ENCODE measurements at places on chromosomes 3 and 15. TPM values are rescaled to one million over a fixed set of nuclear protein-coding genes. Genes with fewer than 3 reads are reported as not detected.

- no peak for DNase-seq
Observed at GRCh38 chr3:165728924-165729323, 108.3 kb downstream of the BCHE start.

- DNase-seq = no peak
Observed at GRCh38 chr3:10753964-10754363, 62.1 kb upstream of the SLC6A11 start.

DNA sequence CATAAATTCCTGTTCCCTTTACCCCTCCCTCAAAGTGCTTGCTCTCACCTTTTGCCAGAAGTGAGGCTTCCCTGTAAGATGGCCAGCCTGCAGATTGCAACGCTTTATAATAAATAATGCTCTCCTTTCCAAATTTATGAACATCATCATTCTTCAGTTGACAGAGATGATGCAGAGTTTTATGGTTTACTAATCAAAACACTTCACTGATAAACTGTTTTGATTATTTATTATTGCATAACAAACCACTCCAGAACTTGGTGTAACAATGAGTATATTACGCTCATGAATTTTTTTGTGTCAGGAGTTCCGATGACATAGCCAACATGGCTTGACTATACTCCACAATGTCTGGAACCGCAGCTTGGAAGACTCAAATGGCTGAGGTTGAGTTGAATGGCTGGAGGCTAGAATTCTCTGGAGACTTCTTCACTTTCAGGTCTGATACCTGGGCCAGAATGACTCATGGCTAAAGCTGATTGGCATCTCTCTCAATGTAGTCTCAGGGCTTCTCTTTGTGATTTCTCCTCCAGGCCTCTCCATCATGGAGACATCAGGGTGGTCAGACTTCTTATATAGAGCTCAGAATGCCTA, 27.3 kb upstream of the TGFBR2 start:
- DNase-seq = no peak

DNA sequence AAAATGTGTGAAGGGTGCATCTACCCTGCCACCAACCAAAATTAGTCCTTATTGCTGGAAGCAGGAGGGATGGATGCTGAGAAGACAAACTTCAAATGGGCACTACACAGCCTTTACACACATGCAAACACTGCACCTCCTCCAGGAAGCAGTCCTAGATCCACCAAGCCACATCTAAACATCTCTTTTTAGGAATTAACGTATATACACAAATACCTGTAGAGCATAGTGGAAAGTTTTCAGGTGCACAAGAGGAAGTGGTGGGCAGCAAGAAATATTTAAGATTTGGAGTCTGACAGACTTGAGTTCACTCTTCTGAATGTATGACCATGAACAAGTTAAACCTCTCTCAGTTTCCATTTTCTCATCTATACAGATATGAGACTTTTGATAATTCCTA, 456.6 kb upstream of the PROK2 start:
- no peak for DNase-seq

- DNase-seq = no peak
Observed at GRCh38 chr15:68618394-68618793, 39.6 kb downstream of the CORO2B start.

DNA sequence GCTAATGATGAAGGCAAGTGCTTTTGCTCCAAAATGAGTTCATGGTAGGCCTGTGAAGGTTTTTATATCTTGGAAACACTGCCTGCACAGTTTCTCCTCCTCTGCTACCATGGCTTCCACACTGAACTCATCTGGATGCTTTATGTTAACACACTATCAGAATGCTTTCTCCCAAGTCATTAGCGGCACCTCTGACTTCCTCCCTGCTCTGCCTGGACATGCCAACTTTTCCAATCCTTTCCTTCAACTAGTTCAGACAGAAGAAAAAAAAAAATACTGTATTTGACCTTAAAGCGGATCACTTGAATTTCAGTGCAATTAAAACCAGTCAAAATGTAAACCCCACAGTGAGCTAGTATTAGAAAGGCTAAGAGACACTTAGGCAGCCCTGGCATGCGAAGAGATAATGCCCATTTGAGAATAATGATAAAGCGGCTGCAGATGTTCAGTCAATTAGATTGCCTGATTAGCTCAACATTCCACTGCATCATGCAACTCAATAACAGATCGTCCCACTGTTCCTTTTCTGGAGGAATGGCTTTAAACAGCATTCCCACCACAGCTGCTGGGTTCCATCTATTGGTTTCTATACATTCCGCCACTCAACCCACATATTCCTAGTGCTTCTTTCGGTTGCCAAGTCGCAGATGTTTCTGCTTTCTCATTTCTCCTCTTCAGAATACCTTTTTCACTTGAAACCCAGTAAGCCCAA, 51.7 kb downstream of the CNTN3 start:
- no peak for DNase-seq

- DNase-seq = no peak
Observed at GRCh38 chr3:9876991-9877390, 3.1 kb downstream of the CIDEC start.

GRCh38 chr15:101437618-101438481, 51.7 kb downstream of the PCSK6 start:
- DNase-seq = no peak

DNA sequence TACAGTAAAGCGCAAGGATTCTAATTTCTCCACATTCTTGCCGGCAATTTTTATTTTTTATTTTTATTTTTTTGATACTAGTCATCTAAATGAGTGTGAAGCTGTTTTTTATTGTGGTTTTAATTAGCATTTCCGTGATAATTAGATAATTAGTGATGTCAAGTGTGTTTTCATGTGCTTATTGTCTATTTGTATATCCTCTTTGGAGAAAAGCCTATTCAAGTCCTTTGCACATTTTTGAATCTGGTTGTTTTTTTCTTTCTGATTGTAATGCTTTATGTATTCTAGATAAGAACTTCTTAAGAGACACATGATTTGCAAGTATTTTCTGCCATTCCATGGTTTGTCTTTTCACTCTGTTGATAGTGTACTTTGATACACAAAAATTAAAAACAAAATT, 16.1 kb downstream of the CTDSPL2 start:
- no peak for DNase-seq

- no peak for DNase-seq
Observed at GRCh38 chr15:92900731-92901071, 577 bp downstream of the CHD2 start.

DNA sequence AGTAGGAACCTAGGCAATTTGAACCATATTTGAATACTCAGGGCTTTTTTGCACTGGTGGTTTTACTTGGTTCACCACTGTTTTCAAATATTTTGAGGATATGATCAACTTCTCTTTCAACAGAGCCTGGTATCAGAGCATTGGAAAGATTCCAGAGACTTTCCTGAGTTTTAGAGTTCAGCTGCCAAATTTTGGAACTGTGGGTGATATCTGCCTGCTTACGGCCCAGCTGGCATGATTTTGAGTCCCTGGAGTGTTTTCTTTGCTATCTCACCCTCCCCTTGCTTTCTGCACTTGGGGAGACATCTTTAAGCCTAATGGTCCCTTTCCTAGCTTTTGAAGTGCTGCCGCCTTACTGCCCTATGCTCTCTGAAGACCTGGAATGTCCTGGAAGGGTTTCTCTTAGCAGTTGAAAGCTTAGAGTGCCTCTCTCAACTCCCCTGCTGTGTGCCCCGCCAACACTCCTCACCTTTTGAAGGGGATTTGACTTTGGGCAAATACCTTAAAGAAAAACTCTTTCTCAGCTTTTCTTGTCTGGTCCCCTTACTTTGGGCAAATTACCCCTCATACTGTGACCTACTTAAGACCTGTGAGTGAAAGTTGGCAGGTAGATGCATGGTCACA, 539.1 kb downstream of the MFSD1 start:
- no peak for DNase-seq

Gene MKRN3
- total RNA-seq = 9.6 TPM

Gene SCN11A
- not detected for total RNA-seq

Gene KIF15
- 15.7 TPM for total RNA-seq

Gene TPRA1
- total RNA-seq = 42.7 TPM

Gene STRC
- total RNA-seq = 0.08 TPM
